Myocyte (in vitro differentiated cells): ENCODE measurements at places on chromosomes 6 and 20. TPM values are rescaled to one million over a fixed set of nuclear protein-coding genes. Genes with fewer than 3 reads are reported as not detected.

The ZC3H12D gene
- total RNA-seq: 0.05 TPM in 1 of 2 replicates, not detected in the other

The FKBP1C gene
- 0.43 and 0.52 TPM in 2 replicates for total RNA-seq

The CCDC170 gene
- total RNA-seq: 0.21 TPM in 1 of 2 replicates, not detected in the other

The FAM83C gene
- total RNA-seq: not detected in 2 replicates

The TLDC2 gene
- not detected in 2 replicates for total RNA-seq

The GSTA4 gene
- total RNA-seq: 40.1 and 40.6 TPM in 2 replicates

The BPIFB4 gene
- not detected in 2 replicates for total RNA-seq

The PPARD gene
- 9.4 and 20.0 TPM in 2 replicates for total RNA-seq

The PLEKHG1 gene
- total RNA-seq: under 0.01 TPM in 1 of 2 replicates, not detected in the other

The SNPH gene
- 29.4 and 36.5 TPM in 2 replicates for total RNA-seq

The DEFB124 gene
- total RNA-seq: not detected in 2 replicates

The HLA-DQA1 gene
- total RNA-seq: not detected in 2 replicates

The MAP3K4 gene
- 23.5 and 27.7 TPM in 2 replicates for total RNA-seq

The VWA7 gene
- 1.3 TPM in 1 of 2 replicates, not detected in the other for total RNA-seq

The FHL5 gene
- not detected in 2 replicates for total RNA-seq

The NDRG3 gene
- total RNA-seq: 13.3 and 15.6 TPM in 2 replicates

The TSHZ2 gene
- 0.27 TPM in 1 of 2 replicates, not detected in the other for total RNA-seq

The C6orf15 gene
- 1.2 and 2.4 TPM in 2 replicates for total RNA-seq

The IL17F gene
- total RNA-seq: not detected in 2 replicates

The TRDN gene
- total RNA-seq: 2.7 and 12.8 TPM in 2 replicates

The THEMIS gene
- not detected in 2 replicates for total RNA-seq

The BTN1A1 gene
- total RNA-seq: not detected in 2 replicates

The HTR1B gene
- total RNA-seq: 0.48 and 0.73 TPM in 2 replicates

The SPAG4 gene
- total RNA-seq: 1.2 and 5.5 TPM in 2 replicates

The TFAP2D gene
- total RNA-seq: not detected in 2 replicates

The DEFB118 gene
- not detected in 2 replicates for total RNA-seq

The CST5 gene
- not detected in 2 replicates for total RNA-seq

The ADAM33 gene
- 0.62 and 0.72 TPM in 2 replicates for total RNA-seq

The PPP1R14C gene
- not detected in 2 replicates for total RNA-seq

The CD93 gene
- total RNA-seq: not detected in 2 replicates

The LZTS3 gene
- total RNA-seq: 5.8 and 8.5 TPM in 2 replicates

The KCNB1 gene
- total RNA-seq: 6.1 and 9.0 TPM in 2 replicates

The MACROD2 gene
- total RNA-seq: 5.3 and 9.4 TPM in 2 replicates

The TMEM170B gene
- 8.5 and 8.7 TPM in 2 replicates for total RNA-seq

The HCK gene
- not detected in 2 replicates for total RNA-seq

The TBP gene
- total RNA-seq: 9.6 and 10.7 TPM in 2 replicates

The SUPT3H gene
- 3.4 and 7.8 TPM in 2 replicates for total RNA-seq

The ENPP5 gene
- 0.35 and 0.42 TPM in 2 replicates for total RNA-seq

The COL20A1 gene
- total RNA-seq: 0.05 and 0.21 TPM in 2 replicates

The SALL4 gene
- not detected in 2 replicates for total RNA-seq

The TRIM31 gene
- not detected in 2 replicates for total RNA-seq

The HSPA1L gene
- 2.6 and 3.6 TPM in 2 replicates for total RNA-seq

The LRFN2 gene
- not detected in 2 replicates for total RNA-seq

The NOL7 gene
- 59.9 and 75.7 TPM in 2 replicates for total RNA-seq

The ZNF311 gene
- 0.32 and 1.5 TPM in 2 replicates for total RNA-seq

The MKKS gene
- total RNA-seq: 11.2 and 13.5 TPM in 2 replicates

The ANKRD6 gene
- 0.48 and 4.0 TPM in 2 replicates for total RNA-seq

The SLC17A9 gene
- 0.16 TPM in 1 of 2 replicates, not detected in the other for total RNA-seq

The CDH26 gene
- 0.10 and 0.19 TPM in 2 replicates for total RNA-seq

The PRRT1 gene
- total RNA-seq: not detected in 2 replicates

The LKAAEAR1 gene
- 0.24 TPM in 1 of 2 replicates, not detected in the other for total RNA-seq

The LPIN3 gene
- total RNA-seq: 7.7 and 12.2 TPM in 2 replicates

The ZNF165 gene
- 0.78 TPM in 1 of 2 replicates, not detected in the other for total RNA-seq

The PKIB gene
- 1.4 and 1.8 TPM in 2 replicates for total RNA-seq

The LAMA2 gene
- total RNA-seq: 121 and 137 TPM in 2 replicates

The TCP11 gene
- not detected in 2 replicates for total RNA-seq
